Kidney epithelial cell (primary cell): ENCODE measurements at places on chromosomes 11 and 22. TPM values are rescaled to one million over a fixed set of nuclear protein-coding genes. Genes with fewer than 3 reads are reported as not detected.
A peak's percentile ranks its signal among the peaks of the same experiment; 100 is the strongest.

GRCh38 chr11:131906963-131907362 is 536.5 kb downstream of the NTM start:
- no peak for DNase-seq

GRCh38 chr11:123452794-123453193 is 22.7 kb downstream of the GRAMD1B start:
- DNase-seq = no peak

- no peak for DNase-seq
Observed at GRCh38 chr11:119378851-119379465, 2.5 kb downstream of the USP2 start.

DNA sequence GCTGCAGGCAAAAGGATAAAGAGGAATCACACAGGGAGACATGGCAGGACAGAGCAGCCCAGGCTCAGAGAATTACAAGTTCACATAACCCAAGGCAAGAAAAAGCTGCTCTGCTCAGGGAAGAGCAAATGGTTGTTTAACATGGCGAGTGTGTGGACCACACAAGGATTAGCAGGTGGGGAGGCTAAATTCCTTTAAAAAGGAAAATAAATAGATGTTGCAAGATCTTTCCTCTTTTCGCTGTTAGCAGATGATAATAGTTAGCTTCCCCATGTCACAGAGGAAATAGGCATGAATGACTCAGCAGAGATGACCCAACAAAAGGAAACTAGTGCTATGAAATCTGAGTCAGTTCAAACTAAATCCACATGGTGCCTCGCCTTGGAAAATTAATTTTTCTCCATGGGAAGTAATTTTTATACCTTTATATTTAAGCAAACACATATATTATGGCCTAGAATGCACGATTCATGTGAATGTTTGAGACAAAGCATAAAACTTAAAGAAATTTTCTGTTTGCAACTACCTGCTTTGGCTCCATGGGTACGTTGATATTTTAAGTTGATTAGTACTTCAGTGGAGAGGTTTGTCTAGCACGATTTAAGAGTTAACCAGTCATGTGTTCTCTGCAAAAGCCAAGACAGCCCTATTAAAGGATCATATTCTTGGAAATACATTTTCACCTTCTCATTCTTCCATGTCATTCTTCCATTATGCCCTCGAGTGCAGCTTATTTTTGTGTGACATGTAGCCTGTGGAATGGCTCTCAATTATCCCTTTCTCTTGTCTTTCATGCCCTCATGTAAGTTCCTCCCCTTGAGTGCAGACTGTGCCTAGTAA is 38.5 kb upstream of the FJX1 start:
- DNase-seq = peak; percentile 25

Gene CHRDL2
- total RNA-seq = not detected in 2 replicates

DNA sequence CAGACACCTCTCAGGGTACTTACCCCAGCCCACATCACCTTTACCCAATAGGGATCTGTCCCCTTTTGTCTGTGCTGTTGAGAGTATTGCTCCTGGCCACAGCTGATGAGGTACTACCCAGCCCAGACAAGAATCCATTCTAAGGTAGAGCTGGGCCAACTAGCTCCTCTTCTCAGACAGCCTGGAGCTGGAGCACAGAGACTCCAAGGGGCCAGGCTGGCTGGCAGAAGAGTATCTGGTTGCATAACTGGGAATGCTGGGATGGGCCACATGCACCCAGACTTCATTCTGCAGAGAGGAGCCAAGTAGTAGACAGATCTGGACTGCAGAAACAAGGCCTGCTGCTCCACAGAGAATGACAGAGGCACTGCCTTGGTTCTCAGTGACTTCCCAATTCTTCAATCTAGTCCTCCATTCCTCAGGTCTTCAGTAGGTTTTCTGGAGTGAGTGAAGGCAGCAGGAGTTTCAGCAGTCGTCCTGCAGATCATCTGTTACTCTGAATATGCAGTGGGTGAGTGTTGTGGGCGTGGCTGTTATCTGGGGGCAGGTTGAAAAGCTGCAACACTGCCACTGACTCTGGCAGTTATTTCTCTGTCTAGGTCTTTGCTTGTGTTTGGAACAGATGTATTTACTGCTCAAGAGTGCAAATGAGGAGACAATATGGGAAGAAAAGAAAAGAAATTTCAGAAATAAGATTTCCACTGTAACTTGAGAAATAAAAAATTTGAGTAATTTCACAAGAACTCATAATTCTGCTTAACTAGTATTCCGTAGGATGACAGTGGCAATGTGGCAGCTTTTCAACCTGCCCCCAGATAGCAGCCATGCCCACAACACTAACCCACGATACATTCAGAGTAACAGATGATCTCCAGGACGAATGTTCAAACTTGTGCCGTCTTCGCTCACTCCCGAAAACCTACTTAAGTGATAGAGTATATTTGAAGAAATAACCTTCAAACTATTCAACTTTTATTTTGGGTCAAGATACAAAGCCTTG is 34.9 kb downstream of the MAPK1 start:
- DNase-seq = no peak

GRCh38 chr11:45060707-45061106 is 85.7 kb upstream of the PRDM11 start:
- no peak for DNase-seq

Gene PATE4
- not detected in 2 replicates for total RNA-seq

DNA sequence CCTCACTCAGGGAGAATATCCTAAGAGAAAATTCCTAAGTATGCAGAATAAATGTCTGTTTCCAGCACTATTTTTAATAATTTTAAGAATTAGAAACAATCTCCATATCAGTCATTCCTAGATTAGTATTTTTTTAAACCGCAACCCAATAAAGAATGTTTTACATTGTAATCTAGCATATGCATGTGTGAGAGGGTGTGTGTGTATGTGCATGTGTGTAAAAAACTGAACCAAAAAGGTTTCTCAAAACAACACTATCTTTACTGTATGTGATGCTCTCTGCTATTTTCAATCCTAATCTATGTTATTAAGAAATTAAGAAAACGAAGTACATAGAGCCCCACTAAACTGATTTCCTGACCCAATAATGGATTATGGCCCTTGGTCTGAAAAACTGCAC is 90.6 kb upstream of the AKIP1 start:
- no peak for DNase-seq

Gene C11orf91
- not detected in 2 replicates for total RNA-seq

- no peak for DNase-seq
Observed at GRCh38 chr11:15937601-15938120, 418.7 kb downstream of the SOX6 start.

GRCh38 chr11:110026858-110027626 is 66.2 kb upstream of the ZC3H12C start:
- no peak for DNase-seq

GRCh38 chr11:61338783-61339489 is 5.9 kb downstream of the TKFC start:
- no peak for DNase-seq

Gene PAMR1
- total RNA-seq = 0.75 and 0.84 TPM in 2 replicates

Gene OR6T1
- 0.34 TPM in 1 of 2 replicates, not detected in the other for total RNA-seq

DNA sequence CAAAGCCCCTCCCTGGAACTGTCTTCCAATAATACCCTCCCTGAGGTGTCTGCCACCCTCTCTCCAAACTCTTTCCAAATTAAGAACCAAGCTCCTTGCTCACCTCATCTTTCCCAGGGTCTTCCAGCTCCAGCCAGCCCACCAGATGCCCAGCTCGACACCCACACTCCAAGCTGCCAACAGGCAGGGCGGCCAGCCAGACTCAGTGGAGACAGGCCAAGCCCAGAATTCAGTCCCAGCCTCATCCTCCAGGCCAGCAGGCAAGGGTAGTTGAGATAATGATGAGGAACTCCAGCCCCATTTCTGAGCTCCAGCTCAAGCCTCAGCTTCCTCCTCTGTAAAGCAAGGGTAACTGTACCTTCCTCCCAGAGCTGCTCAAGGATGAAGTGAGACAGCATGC is 132.9 kb downstream of the CHST1 start:
- no peak for DNase-seq

DNA sequence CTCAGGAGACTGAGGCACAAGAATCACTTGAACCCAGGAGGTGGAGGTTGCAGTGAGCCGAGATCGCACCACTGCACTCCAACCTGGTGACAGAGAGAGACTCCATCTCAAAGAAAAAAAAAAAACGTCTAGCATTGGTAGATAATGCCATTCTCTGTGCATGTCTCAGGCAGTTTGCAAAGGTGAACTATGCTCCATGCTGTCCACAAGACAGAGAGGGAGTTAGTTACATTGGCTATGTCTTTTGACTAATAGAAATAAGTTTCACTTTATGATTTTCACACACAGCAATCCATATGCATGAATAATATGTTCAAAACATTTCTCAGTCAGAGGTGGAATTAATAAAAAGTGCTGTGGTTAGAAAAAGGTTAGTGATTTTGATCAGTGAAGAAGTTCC is 591.4 kb downstream of the ETS1 start:
- DNase-seq = no peak

Gene NPAT
- total RNA-seq = 10.3 and 14.1 TPM in 2 replicates

DNA sequence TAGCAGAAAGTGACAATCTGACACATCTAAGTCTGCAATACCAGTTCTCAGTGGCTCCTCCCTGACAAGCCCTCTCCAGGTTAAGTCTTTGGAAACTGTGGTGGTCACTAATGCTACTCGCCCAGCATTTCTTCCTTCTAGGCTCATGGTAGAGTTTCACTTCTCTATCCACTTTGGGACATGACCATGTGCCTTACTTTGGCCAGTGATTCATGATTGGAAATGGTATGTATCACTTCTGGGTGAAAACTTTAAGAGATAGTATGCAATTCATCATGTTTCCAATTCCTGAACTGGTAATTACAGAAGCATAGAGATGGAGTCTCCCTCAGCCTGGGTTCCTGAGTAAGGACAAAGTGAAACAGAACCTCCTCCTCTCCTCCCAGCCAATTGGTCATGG is 151.5 kb upstream of the LMO1 start:
- no peak for DNase-seq

DNA sequence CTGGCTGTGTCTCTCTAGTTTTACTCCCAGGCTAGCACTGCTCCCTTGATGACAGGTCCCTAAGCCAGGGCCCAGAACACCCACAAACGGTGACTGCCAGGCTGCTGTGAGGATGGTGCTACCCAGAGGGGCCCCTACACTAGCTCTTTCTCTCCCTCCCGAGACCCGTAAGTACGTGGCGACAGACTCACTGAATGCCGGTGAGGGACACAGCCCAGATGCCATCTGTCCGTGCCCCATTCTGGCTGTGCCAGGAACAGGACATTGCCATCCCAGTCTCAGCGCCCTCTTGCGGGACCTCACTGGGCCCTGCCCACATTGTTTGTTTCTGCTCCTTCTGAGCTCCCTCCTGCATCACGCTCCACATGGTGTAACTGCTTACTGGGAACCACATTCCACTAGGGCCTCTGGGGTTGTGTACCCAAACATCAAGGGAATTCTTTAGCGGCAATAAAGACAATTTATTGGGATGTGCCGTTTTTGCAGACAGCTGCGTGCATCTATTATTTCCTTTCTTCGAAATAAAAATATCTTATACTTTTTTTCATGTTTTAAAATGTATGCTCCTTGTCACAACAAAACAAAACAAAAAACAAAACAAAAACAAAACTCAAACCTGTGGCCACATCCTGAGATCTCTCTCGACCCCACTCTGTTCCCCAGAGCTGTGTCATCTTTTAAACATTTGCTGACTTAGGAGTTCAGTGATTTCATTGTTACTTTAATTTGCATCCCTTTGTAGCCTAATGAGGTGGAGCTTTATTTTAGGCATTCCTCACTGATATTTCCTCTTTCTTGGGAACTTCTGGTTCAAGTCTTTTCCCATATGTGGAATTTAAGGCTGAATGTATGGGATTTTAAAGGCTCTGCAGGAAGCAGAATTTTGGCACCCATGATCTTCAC is 4.4 kb upstream of the TPCN2 start:
- DNase-seq = peak; percentile 35

Gene OR6A2
- not detected in 2 replicates for total RNA-seq

DNA sequence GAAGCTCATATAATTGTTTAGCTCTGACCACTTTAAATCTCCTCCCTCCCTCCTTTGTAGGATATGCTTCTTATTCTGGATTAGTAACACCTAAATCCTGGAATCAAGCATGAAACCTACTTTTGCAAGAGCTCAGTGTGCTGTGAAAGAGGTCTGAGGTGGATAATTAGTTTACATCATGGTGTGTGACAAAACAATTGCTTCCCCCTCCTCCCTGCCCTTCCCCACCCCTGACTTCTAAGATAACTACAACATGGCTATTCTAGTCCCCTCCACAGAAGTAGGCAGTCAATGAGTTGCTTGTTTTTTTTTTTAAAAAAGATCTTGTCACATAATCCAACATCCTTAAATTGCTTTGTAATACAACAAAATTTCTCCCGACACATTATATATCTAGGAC is 314.0 kb downstream of the CADM1 start:
- DNase-seq = no peak

GRCh38 chr11:10657308-10658271 is 36.0 kb downstream of the IRAG1 start:
- peak; percentile 29 for DNase-seq

Gene TYR
- total RNA-seq = not detected in 2 replicates

DNA sequence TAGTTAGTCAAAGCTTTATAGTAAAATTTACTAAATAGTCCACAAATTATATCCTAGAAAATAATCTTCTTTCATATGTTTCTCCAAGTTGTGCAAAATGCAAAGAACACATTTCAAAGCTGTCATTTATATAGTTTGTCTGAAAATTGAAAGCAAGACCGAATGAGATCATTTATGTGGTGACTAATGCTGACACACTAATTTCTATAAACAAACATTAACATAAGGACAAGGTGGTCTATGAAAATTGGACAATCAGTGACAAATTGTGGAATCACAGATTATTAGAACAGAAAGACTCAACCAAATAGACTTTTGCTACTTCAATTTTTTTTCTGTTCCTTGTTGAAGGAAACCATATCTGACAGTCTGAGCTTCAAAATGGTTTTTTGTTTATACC is 1056.1 kb downstream of the LRRC4C start:
- DNase-seq = no peak

DNA sequence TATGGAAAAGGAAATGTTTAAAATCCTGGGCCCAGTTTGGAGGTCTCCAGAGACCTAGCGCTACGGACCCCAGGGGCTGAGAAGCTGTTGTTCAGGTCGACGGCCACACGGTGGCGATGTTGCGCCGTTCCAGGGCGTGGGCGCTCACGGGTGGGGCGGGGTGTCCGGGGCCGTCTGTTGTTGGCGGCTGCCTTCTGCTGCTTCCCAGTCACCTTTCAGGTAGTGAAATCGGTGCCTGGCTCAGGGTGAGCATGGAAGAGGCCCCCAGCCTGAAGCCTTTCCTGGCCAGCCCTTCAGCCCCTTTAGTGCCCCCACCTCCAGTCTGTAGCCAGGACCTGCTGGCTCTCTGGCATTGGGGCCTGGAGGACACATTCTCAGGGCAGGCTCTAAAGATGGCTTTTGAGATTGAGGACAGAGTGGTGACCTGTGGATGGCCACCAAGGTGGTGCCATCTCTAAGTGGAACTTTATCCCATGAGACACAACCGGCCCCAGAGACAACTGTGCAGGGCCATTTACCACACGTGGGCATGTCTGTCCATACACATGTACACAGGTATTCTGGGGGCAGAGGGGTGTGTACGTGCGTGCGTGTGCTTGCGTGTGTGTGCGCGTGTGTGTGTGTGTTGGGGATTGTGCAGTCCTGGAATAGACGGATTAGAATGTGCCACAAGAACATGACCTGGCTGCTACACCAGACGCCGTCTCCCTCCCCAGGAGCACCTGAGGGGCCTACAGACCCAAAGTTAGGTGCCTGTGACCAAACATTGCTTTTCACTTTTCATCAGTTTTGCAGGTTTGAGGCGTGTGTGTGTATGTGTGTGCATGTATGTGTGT is 53.8 kb downstream of the ST14 start:
- DNase-seq = no peak

Gene KLHDC7B
- total RNA-seq = 16.3 and 20.1 TPM in 2 replicates

Gene MS4A6E
- not detected in 2 replicates for total RNA-seq
